HFFc6 (cell line): ENCODE measurements at places on chromosomes 1 and 21. TPM values are rescaled to one million over a fixed set of nuclear protein-coding genes. Genes with fewer than 3 reads are reported as not detected.

LRRC53 gene
- total RNA-seq, result not detected in 3 replicates

DNA sequence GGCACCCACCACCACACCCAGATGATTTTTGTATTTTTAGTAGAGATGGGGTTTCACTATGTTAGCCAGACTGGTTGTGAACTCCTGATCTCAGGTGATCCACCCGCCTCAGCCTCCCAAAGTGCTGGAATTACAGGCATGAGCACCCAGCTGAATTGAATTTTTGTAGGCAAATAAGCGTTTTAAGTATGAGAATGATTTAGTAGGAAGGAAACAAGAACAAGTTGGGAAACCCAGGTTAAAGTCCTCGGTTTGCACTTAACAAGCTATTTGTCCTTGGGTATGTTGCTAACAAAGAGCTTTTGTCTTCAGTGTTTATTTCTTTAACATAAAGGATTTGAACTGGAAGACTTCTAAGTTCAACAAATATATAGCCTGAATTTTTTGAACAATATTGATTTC lies 23.9 kb downstream of the BTF3L4 start:
- H3K4me1 ChIP-seq, result peaks cover 10% of the 10 kb centered on the region
- no peak for DNase-seq
- H3K4me3 ChIP-seq, result no peak overlapping the region
- H3K27ac ChIP-seq, result no peak overlapping the region

DNA sequence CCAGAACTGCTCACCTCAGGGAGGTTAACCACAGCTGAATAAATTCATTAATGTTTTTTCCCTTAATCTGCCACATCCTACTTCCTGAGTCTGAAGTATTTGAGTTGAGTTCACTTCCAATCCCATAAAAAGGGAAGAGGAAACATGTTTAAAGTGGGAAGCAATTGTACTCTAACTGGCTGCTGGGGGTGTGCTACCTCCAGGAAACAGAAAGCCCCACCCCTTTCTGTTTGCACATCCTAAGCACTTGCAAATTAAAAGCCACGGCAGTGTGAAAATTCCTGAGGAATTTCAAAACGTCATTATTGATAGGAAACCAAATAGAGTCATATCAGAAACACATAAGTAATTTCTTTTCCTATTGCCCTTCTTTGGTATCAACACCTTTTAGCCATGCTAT lies 307.0 kb upstream of the NR5A2 start:
- DNase-seq, result no peak
- peaks cover 18% of the 10 kb centered on the region for H3K4me1 ChIP-seq
- no peak overlapping the region for H3K4me3 ChIP-seq
- H3K27ac ChIP-seq, result no peak overlapping the region
- no peaks in the 10 kb centered on the region; the same call in 1 of the 2 replicates for H3K27me3 ChIP-seq
- no peaks in the 10 kb centered on the region for H3K36me3 ChIP-seq

GRCh38 chr1:235791532-235792060 lies 75.1 kb downstream of the LYST start:
- no peak for DNase-seq
- H3K4me1 ChIP-seq, result peaks cover 34% of the 10 kb centered on the region
- peak overlapping the region; percentile 14; the same call in 1 of the 2 replicates for H3K27ac ChIP-seq

GRCh38 chr1:67350783-67351182 lies 43.1 kb downstream of the IL12RB2 start:
- no peak overlapping the region for H3K4me3 ChIP-seq
- no peaks in the 10 kb centered on the region for H3K27me3 ChIP-seq
- H3K27ac ChIP-seq, result no peak overlapping the region
- no peaks in the 10 kb centered on the region for H3K36me3 ChIP-seq
- peaks cover 19% of the 10 kb centered on the region for H3K4me1 ChIP-seq

- DNase-seq, result peak; percentile 85
- H3K27me3 ChIP-seq, result peaks cover 9% of the 10 kb centered on the region
Observed at GRCh38 chr1:168439456-168440375, 104.1 kb downstream of the XCL2 start.

REN gene
- 0.18 and 0.34 TPM in 2 replicates for total RNA-seq

- H3K27ac ChIP-seq, result no peak overlapping the region
- DNase-seq, result no peak
- no peak overlapping the region for H3K4me3 ChIP-seq
- H3K4me1 ChIP-seq, result peaks cover 6% of the 10 kb centered on the region
- H3K36me3 ChIP-seq, result no peaks in the 10 kb centered on the region
Observed at GRCh38 chr1:179785031-179785431, 41.9 kb downstream of the FAM163A start.

ADAM15 gene
- 64.0 and 66.9 TPM in 2 replicates for total RNA-seq

DNA sequence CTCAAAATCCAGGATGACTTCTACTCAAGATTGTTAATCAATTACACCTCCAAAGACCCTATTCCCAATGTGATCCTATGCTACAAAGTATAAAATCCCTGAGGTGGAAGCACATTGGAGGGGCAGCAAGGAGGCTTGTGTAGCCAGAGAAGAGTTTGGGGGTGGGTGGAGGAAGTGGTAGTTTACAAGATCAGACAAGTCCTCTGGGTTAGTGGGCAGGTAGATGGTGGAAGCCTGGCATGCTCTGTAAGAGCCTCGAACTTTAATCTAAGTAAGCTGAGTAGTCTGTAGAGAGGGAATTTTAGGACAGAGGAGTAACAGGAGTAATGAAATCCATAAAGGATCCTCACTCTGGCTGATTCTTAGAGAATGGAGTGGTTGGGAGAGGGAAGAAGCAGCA lies 65.0 kb upstream of the KCTD3 start:
- H3K4me3 ChIP-seq, result no peak overlapping the region
- peaks cover 17% of the 10 kb centered on the region for H3K4me1 ChIP-seq
- no peak for DNase-seq
- H3K27ac ChIP-seq, result no peak overlapping the region

CFHR4 gene
- not detected in 2 replicates for total RNA-seq

- H3K27ac ChIP-seq, result peak overlapping the region; percentile 64
- H3K36me3 ChIP-seq, result peaks cover 46% of the 10 kb centered on the region
- no peak overlapping the region for H3K4me3 ChIP-seq
Observed at GRCh38 chr1:201781437-201781836, 47.5 kb upstream of the IPO9 start.

- H3K27me3 ChIP-seq, result no peaks in the 10 kb centered on the region
- H3K4me3 ChIP-seq, result no peak overlapping the region
Observed at GRCh38 chr21:14452031-14452726, 69.2 kb upstream of the HSPA13 start.

GRCh38 chr1:165644064-165644735 lies 13.2 kb downstream of the MGST3 start:
- peaks cover 9% of the 10 kb centered on the region for H3K36me3 ChIP-seq
- peaks cover 1% of the 10 kb centered on the region for H3K27me3 ChIP-seq
- no peak overlapping the region for H3K27ac ChIP-seq

LMX1A gene
- not detected in 3 replicates for total RNA-seq

FAM72C gene
- total RNA-seq, result 1.4 to 3.2 TPM (median 2.6 TPM) in 3 replicates

GRCh38 chr1:206690516-206690915 lies 5.8 kb downstream of the MAPKAPK2 start:
- no peaks in the 10 kb centered on the region; the same call in 1 of the 2 replicates for H3K36me3 ChIP-seq
- peaks cover 90% of the 10 kb centered on the region for H3K4me1 ChIP-seq
- H3K4me3 ChIP-seq, result no peak overlapping the region
- no peak for DNase-seq

- H3K27ac ChIP-seq, result no peak overlapping the region
- H3K4me1 ChIP-seq, result peaks cover 25% of the 10 kb centered on the region
- no peaks in the 10 kb centered on the region for H3K36me3 ChIP-seq
Observed at GRCh38 chr1:31238986-31239613, 587 bp downstream of the NKAIN1 start.

GRCh38 chr1:57024855-57025254 lies 59.0 kb upstream of the C8B start:
- peaks cover 6% of the 10 kb centered on the region for H3K27me3 ChIP-seq
- no peak for DNase-seq
- H3K36me3 ChIP-seq, result no peaks in the 10 kb centered on the region
- H3K27ac ChIP-seq, result no peak overlapping the region
- no peak overlapping the region for H3K4me3 ChIP-seq

GRCh38 chr1:7403265-7404045 lies 367.6 kb upstream of the VAMP3 start:
- peaks cover 15% of the 10 kb centered on the region for H3K36me3 ChIP-seq
- H3K4me1 ChIP-seq, result peaks cover 18% of the 10 kb centered on the region
- no peak overlapping the region; the same call in 1 of the 2 replicates for H3K27ac ChIP-seq
- no peak for DNase-seq
- peaks cover 3% of the 10 kb centered on the region; the same call in 1 of the 2 replicates for H3K27me3 ChIP-seq

GRCh38 chr1:21913763-21914162 lies 23.3 kb downstream of the HSPG2 start:
- H3K36me3 ChIP-seq, result peaks cover 25% of the 10 kb centered on the region
- peaks cover 66% of the 10 kb centered on the region for H3K4me1 ChIP-seq
- H3K4me3 ChIP-seq, result no peak overlapping the region
- peak overlapping the region; percentile 53 for H3K27ac ChIP-seq

- peak; percentile 8 for DNase-seq
- no peaks in the 10 kb centered on the region for H3K27me3 ChIP-seq
- peak overlapping the region; percentile 84; the same call in 1 of the 2 replicates for H3K4me3 ChIP-seq
- H3K27ac ChIP-seq, result peak overlapping the region; percentile 90
Observed at GRCh38 chr21:45864436-45864835, 117.1 kb upstream of the COL6A1 start.

DNA sequence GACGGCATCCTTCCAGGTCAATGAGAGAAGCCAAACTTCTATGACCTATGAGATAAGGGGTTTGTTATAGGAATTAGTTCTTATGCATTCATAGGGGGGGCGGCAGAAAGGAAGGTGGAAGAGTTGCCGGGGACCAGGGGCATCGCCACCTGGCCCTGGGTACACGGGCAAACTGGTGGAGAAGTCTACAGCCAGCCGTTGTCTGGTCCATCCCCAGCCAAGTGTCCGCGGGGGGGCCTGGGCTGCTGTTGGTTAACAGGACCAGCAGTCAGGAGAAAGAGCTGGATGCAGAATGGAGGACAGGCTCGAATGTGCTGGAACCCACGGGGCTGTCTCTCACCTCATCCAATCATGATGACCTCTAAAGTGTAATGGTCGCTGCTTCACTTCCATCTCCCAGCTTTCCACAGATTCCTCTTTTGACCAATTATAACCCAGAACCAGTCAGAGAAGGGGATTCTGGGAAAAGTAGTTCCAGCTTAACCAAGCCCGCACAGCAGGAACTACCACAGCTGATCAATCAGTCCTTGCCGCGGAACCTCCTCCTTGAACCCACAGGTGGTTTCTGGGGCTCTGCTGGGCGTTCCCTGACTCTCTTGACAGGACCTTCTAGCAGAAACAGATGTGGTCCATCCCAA lies 17.8 kb downstream of the TMEM51 start:
- H3K27me3 ChIP-seq, result no peaks in the 10 kb centered on the region; the same call in 1 of the 2 replicates
- no peak for DNase-seq
- no peak overlapping the region; the same call in 1 of the 2 replicates for H3K27ac ChIP-seq
- H3K4me1 ChIP-seq, result peaks cover 72% of the 10 kb centered on the region
- no peak overlapping the region for H3K4me3 ChIP-seq

AMY1A gene
- not detected in 3 replicates for total RNA-seq
